ENCODE measurements at places on chromosomes 3 and 15.

GRCh38 chr3:34956511-34956910 is 682.8 kb upstream of the ARPP21 start:
- no peak for DNase-seq

- DNase-seq = no peak
Measured at GRCh38 chr3:28050885-28051284, 190.5 kb upstream of the CMC1 start.

- no peak for DNase-seq
Measured at GRCh38 chr3:134251731-134252391, 1.2 kb upstream of the RYK start.

DNA sequence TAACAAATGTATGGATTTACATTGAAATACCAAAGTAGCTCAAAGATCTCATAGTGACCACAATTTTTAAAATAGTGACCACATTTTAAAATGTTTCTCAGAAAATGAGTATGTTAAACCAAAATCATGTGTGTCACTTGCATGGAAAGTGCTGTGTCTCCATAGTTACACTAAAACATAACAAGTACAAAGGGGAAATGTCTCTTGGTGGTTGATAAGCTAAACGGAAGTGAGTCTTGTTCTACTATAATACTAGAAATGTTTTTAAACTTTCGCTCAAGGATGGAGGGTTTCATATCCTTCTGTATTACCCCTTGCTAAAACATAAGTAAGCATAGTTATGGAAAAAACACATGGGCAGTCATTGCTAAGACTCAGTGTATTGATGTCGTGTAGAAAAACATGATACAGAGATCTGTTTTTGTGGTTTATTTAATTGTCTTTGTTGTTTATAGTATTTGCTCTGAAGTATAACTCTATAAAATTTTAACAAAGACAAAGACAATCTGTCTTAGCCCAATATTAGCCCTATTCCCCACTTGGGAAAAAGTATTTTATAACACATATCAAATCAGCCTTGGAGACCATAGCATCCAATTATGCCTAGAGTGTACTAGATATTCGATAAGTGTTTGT is 27.0 kb upstream of the DENND4A start:
- DNase-seq = no peak

- DNase-seq = no peak
Measured at GRCh38 chr15:90681056-90681455, 36.1 kb upstream of the BLM start.

- no peak for DNase-seq
Measured at GRCh38 chr3:46228260-46229242, 13.7 kb upstream of the CCR3 start.

GRCh38 chr3:148866261-148866660 is 1.2 kb downstream of the CPA3 start:
- DNase-seq = no peak

GRCh38 chr3:114453361-114453780 is 159.5 kb downstream of the TIGIT start:
- DNase-seq = no peak

DNA sequence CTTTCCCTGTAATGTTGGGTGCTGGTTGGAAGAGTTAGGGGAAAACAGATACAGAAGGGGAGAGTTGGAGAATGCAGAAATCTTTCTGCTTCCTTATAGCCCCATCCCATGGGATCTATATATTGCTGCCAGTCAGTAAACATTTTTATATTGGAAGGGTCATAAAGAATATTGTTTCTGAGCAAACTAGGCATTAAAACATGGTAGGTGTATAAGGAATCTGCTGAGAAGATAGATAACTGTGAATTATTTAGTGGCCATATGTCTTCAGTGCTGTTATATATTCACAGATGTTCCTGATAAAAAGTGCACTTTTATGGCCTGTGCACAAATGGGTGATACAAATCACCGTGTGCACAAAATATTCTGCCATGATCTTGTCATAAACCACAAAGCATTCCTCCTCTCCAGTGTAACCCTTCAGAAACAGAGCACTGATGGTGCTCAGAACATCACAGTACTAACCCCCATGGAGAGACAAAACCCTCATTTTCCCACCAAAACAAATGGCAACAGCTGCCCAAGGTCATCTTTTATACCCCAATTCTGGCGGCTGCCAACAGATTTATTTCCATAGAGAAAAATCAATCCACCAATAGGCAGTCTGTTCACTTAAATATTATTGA is 269.3 kb downstream of the SLC9A9 start:
- DNase-seq = no peak

DNA sequence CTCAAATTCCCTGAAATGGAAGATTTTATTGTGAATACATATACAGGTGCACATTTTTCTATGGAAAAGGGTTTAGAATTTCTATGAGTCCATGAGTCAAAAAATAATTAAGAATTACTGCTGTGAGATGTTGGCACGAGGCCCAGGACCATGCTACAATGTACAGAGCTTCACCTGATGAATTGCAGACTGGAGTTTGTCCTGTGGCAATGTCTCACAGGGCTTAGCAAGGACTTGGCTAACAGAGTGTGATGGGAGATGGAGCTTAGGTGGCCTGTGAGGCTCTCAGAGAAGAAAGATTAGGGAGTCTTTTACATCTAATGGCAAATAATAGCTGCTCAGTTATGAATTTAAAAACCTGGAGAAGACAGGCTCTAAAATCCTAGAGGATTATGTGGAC is 219.5 kb upstream of the CBLB start:
- DNase-seq = no peak

DNA sequence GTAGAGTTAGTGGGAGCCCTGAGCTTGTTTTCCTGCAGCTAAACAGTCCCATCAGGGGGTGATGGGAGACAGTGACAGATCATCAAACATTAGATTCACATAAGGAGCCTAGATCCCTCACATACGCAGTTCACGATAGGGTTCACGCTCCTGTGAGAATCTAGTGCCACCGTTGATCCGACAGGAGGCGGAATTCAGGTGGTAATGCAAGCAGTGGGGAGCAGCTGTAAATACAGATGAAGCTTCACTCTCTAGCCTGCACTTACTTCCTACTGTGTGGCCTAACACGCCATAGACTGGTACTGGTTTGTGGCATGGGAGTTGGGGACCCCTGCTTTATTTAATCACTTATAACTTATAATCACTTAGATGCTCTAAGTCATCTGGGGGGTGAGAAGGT is 179.1 kb downstream of the AKAP13 start:
- no peak for DNase-seq

GRCh38 chr3:113228498-113229286 is 17.3 kb downstream of the BOC start:
- no peak for DNase-seq

DNA sequence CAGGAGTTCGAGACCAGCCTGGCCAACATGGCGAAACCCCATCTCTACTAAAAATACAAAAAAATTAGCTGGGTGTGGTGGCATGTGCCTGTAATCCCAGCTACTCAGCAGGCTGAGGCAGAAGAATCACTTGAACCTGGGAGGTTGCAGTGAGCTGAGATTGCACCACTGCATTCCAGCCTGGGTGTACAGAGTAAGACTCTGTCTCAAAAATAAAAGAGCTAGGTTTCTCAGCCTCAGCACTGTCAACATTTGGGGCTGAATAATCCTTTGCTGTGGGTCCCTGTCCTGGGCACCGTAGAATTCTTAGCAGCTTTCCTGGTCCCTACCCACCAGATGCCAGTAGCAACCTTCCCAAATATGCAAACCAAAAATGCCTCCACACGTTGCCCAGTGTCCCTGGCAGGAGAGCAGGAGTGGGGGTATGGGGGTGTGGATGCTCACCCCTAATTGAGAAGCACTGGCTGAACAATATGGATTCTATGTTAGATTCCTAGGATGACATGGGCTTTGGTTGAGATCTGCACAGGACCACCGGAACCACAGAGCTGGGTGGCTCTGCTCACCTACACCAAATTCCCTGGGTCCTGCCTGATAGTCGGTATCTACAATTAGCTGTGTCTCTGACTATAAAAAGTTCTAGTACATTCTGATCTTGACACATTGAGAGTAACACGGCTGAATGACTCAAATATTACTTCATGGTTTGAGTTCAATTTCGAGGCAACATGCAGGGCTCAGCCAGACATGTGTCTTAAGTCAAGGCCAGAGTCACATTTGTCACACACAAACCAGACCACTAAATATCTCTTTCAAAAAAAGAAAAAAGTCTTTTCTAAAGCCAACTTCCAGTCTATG is 577.0 kb upstream of the MDFIC2 start:
- no peak for DNase-seq

DNA sequence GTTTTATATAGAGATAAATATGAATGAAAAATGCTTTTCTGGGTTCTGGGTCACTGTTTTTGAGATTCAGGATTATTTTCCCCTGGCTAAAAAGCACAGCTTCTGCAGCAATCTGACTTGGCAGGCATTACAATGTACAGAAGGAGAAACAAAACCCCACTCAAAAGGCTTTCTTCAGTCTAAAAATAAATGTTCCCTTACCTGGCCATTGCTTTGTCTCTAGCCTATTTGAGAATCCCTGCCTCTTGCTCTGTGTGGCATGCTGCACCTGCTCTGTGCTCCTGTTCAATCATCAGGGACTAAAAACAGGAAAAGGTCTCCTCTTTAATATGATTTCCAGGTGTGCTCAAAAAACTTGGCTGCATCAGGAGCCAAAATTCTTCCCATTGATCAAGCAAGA is 187.4 kb upstream of the STAC start:
- DNase-seq = no peak

GRCh38 chr3:151707216-151707615 is 26.5 kb upstream of the AADACL2 start:
- no peak for DNase-seq

DNA sequence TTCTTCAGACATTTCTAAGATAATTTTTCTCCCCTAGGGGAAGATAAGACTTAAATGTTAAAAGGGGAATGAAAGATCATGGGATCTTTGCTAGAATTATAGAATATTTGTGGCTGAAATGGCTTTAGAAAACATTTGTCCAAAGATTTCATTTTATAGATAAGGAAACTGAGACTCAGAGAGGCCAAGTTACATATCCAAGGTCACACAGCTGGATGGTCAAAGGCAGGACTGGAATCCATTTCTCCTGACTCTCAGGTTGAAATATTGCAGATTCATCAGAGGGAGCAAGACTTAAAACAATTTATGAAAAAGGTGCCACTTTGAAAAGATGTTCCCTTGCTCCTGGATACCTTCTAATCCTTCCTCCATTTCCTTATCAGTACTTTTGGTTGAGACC is 19.5 kb upstream of the LEKR1 start:
- no peak for DNase-seq

- DNase-seq = no peak
Measured at GRCh38 chr15:43215961-43216360, 4.9 kb downstream of the EPB42 start.

DNA sequence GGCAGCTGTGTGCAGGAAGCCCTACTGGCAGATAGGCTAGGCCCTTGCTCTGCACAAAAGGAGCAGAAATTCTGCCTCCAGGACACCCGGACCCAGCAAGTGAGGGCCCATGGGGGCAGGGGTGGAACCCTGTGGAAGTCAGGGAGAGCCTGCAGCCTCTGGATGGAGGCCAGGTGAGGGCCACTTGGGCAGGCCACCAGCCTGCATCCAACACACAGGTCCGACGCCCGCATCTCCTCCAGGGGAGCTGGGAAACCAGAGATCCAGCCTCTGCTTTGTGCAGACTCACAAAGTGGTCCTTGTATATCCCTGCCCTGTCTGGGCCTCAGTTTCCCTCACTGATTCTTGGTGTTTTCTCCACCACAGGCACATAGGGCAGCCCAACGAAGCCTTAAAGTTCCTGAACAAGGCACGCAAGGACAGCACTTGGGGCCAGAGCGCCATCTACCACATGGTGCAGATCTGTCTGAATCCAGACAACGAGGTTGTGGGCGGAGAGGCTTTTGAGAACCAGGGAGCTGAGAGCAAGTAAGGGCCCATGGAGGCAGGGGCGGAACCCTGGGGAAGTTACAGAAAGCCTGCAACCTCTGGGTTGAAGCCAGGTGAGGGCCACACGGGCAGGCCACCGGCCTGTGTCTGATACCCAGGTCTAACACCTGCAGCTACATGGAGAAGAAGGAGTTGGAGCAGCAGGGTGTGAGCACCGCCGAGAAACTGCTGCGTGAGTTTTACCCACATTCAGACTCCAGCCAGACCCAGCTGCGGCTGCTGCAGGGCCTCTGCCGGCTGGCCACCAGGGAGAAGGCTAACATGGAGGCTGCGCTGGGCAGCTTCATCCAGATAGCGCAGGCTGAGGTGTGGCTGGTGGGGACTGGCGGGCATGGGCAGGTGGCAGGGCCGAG is 16.6 kb downstream of the CSRNP1 start:
- DNase-seq = no peak

DNA sequence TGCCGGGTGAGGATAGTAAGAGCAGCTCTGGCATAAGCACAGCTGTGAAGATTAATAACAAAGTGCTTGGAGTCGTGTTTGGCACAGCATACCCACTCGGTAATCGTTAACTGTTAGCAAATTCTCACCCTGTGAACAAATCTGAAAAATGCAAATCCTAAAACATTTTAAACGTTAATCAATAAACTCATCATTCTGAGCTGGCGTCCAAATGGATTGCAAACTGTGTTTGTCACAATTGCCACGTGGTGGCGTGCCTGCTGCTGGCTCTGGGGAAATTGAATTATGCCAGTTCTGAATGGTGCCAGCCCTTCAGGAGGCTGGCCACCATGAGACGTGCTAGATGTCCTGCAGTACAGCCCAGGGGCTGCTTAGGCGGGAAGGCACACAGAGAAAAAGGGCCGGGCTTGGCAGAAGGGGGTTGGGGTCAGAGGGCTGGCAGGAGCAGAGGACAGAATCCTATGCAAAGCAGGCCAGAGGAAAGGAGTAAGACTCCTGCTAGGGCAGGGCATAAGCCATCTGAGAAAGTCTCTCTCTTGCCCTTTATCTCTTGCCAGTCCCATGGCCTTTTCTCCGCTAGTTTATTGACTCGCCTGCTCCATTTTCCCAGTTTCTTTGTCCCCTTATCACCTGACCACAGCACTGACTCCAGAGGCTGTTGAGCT is 22.1 kb upstream of the POLG start:
- no peak for DNase-seq

- no peak for DNase-seq
Measured at GRCh38 chr3:163018664-163019063, 1522.1 kb downstream of the OTOL1 start.

DNA sequence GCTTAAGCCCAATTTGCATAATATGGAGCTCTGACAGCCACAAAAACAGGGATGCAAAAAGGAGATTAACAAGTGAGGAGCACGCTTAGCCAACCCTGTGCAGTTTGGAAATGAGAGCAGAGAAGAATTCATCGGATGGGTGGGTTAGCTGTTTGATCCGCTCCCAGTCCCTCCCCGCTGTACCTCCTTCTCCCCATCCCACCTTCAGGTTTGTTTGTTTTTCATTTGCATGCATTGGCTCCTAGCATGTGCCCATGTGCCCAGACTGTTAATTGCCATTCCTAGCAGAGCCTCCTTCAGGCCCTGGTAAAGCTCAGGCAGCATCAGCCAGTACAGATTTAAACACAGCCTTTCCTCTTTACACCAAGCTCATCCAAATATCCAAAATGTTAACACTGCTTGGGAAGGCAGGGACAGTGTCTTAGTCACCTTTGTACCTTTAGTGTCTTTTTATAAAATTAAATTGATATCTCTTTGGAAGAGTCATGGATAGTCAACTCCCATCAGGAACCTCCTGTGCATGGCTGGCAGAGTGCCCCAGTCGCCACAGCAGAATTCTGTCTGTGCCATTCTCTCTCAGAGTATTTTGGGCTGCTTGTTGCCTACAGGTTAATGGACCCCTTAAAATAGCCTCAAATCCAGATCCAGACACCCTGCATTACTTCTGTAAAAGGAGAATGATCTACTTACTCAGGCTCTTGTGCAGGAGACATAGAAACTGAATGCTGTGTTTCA is 244.2 kb downstream of the LSAMP start:
- no peak for DNase-seq
